ENCODE measurements at places on chromosomes 11 and 22. TPM values are rescaled to one million over a fixed set of nuclear protein-coding genes. Genes with fewer than 3 reads are reported as not detected.

The PRR5 gene
- polyA plus RNA-seq, result 19.6 TPM

The PDE3B gene
- polyA plus RNA-seq, result 1.1 TPM

The VPREB1 gene
- polyA plus RNA-seq, result 1.2 TPM

The OR6X1 gene
- not detected for polyA plus RNA-seq

The OR10A4 gene
- not detected for polyA plus RNA-seq

The SLC22A12 gene
- not detected for polyA plus RNA-seq

The HPS5 gene
- 15.2 TPM for polyA plus RNA-seq

All from B cell (primary cell).